ENCODE measurements at places on chromosomes 7 and 10.

- DNase-seq, result no peak
Observed at GRCh38 chr10:99449023-99449422, 18.6 kb upstream of the GOT1 start.

GRCh38 chr7:42448901-42449300 lies 211.9 kb upstream of the GLI3 start:
- DNase-seq, result no peak

DNA sequence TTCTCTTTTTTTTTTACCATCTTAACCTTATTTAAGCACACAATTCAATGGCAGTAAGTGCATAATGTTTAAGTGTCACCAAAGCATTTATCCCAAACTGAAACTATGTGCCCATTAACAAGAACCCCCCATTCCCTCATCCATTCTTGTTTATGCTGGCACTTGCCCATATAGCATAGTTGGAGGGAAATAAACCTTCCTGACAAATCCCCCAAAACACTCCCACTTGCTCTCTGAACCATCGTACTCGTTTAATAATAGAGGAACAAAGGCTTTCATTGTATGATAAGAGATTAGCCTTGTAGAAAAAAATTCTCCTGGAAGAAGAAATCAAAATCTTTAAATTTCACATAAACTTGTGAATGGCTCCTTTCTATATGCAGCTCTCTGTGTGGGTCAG lies 26.4 kb upstream of the KCNMA1 start:
- DNase-seq, result no peak

DNA sequence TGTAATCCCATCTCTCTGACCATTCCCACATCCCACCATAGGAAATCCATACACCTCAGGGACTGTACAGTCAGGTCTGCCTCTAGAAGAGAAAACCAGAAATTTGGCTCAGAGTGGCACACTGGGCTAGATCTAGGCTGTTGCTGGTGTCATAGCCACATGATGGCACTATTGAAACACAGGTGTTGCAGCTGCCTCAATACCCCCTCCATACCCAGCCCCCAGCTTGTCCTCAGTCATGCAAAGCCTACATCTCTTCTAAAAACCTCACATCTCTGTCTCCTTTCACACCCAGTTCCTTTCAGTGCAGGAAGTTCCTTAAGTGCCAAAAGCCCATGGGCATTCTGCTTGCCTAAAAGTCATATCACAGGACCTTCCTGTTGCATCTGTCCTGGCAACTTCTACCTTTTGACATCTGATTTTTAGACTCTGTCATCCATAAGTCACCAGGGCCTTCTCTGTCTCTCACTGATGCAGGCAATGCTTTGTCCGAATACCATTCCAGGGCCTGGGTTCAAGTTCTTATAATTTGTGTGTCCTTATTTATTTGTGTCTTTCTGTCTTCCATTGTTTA lies 27.0 kb upstream of the HIBADH start:
- DNase-seq, result no peak

DNA sequence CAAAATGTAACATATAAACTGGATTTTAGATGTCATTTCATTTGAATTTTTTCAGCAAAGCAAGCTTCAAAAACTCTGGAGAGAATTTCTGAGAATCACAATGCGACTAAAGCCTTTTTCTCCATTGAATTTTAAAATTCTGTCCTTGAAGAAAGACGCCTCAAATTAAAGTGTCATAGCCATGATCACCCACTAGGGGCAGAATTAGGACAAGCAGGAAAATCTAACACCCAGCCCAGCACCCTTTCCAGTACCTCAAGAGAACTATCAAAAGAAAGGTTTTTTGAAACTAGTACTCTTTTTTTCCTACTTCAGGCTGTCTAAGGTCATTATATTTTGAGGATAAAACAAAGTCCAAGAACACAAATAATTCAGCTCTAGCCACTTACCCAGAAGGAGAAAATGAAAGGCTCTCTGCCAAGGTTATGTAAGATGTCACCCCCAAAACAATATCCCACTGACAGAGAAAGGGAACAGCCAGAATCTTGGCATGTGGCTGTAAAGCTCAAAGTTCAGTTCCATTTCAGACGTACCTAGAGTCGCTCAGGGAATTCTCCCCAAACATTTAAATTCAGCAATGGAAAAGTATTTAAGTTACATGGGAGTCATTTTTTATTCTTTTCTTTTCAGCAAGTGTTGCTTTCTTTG lies 299.4 kb downstream of the SNX13 start:
- DNase-seq, result no peak

- no peak for DNase-seq
Observed at GRCh38 chr7:72055426-72055825, 356.7 kb downstream of the CALN1 start.
